ENCODE measurements at places on chromosomes 2 and 18. TPM values are rescaled to one million over a fixed set of nuclear protein-coding genes. Genes with fewer than 3 reads are reported as not detected.

The ATP6V1C2 gene
- polyA plus RNA-seq, result 0.05 TPM

DNA sequence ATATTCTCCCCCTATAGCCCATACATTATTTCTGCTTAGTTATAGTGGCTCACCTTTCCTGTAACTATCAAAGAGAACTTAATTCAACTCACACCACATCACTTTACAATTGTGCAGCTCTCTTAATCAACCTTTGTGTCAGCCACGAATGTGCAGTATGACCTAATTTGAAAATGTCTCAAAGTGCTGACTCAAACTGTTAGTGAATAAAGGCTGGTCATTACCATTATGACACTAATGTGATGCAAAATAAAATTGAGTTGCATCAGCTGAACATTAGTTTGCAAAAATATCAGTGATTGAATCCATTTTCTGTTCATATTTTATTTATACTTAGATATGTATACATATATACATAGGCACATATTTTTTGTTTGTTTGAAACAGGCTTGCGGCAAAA is 251.8 kb downstream of the MEIS1 start:
- no peak for DNase-seq

- DNase-seq, result no peak
These were observed 995.1 kb upstream of the DDX18 start for GRCh38 chr2:116819355-116819754.

GRCh38 chr2:225402210-225402776 is 2.8 kb downstream of the NYAP2 start:
- DNase-seq, result no peak

- DNase-seq, result no peak
These were observed 275.3 kb downstream of the KCNS3 start for GRCh38 chr2:18153741-18154140.

DNA sequence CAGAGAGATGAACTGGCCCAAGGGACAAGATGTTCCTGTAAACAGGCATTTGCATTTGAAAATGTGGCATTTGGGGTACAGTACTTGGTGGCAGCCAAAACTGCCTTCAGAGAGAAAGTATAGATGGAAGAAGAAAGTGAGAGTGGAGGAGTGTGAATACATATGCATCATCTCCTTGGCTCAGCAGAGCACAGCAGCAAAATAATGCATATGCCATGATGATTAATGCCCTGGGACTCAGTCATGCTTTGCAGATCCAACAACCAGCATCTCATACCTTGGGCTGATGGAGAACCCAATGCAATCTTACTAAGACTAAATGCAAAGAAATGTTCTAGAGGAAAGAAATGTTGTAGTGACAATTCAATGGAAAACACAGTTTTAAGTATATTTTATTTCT is 29.7 kb upstream of the CYTIP start:
- DNase-seq, result no peak

The GREB1L gene
- 0.27 TPM for polyA plus RNA-seq

GRCh38 chr18:50045126-50045525 is 149.8 kb downstream of the MYO5B start:
- no peak for DNase-seq

Measured in endothelial cell of umbilical vein (primary cell).